ENCODE measurements at places on chromosomes 5 and 9. TPM values are rescaled to one million over a fixed set of nuclear protein-coding genes. Genes with fewer than 3 reads are reported as not detected.

The ALDH1A1 gene
- total RNA-seq: 0.62 TPM

The FREM1 gene
- total RNA-seq: not detected

The EGR1 gene
- total RNA-seq: 12.2 TPM

The PCDHB12 gene
- not detected for total RNA-seq

The IRGM gene
- total RNA-seq: 0.53 TPM

The ARHGEF39 gene
- 7.7 TPM for total RNA-seq
